ENCODE measurements at places on chromosomes 2 and 18.

DNA sequence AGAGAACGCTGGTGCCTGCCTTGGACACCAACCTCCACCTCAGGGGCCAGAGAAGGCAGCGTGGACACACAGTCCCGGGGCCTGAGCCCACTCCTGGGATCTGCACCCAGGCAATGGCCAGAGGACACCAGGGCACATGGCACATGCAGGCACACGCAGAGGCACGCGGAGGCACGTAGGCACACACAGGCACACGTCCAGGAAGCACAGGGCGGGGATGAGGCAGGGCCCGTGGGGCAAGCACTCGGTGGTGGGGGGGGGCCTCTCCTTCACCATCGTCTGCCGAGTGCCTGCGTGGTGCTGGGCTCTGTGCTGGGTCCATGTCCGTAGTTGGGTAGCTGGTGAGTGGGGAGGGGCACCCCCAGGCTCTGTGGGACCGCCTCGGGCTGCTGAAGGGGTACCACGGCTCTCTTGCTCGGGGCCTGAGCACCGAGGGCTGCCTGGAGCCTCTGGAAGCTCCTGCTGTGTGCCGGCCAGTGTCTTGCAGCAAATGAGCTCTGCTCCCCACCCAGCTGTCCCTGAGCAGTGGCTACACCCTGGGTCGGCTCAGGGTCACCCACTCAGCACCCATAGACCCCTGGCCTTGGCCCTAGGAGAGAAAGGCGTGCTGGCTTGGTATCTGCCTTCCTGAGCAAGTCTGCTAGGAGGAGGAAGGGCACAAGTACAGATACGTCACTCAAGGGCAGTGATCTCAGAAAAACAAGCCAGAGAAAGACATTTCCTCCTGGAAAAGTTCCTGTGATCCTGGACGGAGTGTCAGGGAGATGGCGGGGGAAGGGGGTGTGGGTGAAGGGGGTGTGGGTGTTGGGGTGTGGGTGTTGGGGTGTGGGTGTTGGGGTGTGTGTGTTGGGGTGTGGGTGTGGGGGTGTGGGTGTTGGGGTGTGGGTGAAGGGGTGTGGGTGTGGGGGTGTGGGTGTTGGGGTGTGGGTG, 26.4 kb downstream of the RTP5 start:
- DNase-seq, result no peak

DNA sequence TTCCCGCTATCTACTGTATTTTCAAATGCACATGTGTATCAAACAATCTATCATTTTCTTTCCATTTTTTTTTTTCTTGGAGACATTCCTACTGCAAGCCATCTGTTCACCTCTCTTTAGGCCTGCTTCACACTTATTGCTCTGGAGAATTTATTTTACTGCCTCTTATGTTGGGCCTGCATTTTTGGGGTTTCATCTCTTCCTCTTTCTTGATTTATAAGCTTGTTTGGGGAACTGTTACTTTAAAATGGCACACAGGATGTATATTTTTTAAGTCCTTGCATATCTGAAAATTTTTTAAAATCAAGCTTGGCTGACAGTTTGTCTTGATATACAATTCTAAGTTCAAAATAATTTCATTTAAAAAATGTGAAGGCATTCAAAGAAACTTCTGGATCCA, 3.5 kb upstream of the RAB27B start:
- DNase-seq, result no peak

- DNase-seq, result no peak
Measured at GRCh38 chr2:57943315-57943714, 103.3 kb upstream of the VRK2 start.

- DNase-seq, result no peak
Measured at GRCh38 chr2:52880872-52881271, 886.7 kb upstream of the CHAC2 start.

DNA sequence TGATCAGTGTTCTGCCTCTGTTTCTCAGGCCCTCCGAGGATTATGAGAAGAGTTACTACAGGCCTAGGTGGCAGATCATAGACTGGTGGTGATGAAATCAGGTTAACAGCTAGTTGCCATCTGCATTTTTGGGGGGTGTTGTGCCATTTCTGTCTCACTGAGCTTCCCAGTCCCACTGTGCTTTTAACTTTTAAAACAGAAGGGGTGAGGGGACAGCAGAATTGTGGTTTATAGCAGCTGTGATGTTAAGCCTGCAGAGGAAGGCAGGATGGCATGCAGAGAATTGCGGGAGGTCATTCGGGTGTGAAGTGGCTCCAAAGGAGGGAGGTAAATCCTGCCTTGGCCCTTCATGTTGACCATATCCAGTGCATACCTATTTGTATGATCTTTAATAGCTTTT, 5.0 kb downstream of the CAB39 start:
- peak; percentile 12 for DNase-seq

DNA sequence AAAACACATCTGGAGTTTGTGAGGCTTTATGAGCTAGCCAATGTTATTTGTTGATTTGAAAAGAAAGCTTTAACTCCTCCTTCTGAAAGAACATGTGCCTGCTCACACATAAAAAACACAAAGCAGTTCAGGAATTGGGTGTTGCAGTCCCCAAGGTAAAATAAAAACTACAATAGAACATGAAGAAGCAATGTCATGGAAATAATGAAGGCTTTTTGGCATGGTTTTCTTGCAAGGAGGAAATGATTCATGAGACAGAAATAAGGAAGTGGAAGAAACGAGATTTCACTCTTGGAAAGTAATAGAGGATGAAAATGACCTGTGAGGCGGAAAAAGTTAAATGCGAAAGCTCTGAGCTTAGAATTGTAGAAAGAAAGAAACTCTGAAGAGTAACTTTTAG, 81.1 kb downstream of the TRIB2 start:
- DNase-seq, result no peak

DNA sequence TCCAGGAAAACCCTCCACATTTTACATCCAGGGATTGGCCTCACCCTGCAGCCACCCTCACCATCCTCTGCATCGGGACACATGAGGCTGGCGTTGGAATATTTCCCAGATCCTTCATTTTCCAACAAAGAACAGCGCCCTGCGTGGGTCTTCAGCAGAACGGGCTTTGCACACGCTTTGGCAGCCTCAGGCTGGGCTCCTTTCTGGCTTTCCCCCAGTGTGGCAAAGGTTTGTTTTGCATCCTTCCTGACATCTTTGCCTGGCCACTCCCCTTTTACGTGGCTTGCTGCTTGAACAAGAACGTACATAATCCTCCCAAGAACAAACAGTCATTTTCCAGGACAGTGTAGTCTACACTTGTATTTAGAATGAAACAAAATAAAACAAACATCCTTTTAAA, 25.6 kb upstream of the GREB1 start:
- no peak for DNase-seq

DNA sequence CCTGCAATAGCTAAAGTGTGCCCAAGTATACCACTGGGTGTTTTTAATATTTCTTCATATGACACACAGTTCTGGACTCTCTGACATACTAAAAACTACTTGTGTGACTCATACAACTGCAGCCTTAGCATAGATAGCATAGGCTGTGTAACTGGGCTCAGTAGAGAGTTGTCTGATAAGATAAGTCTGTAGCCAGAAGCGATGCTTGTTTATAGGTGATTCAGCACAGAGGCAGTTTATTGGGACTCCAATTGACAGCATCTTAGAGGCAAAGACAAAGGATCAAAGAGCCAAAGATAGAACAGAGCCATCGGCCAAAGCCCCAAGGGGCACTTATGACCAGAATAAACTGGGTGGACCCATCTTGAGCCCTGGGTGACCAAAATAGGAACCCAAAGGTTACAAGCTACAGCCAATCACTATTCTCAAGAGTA, 42.3 kb downstream of the AAK1 start:
- peak; percentile 37 for DNase-seq

- peak; percentile 32 for DNase-seq
Measured at GRCh38 chr2:222708274-222708710, 36.8 kb downstream of the MOGAT1 start.

- no peak for DNase-seq
Measured at GRCh38 chr18:9701609-9702349, 6.3 kb upstream of the RAB31 start.

GRCh38 chr2:176432434-176432833, 163.2 kb downstream of the MTX2 start:
- no peak for DNase-seq

- DNase-seq, result no peak
Measured at GRCh38 chr2:71333619-71334018, 2.0 kb downstream of the ZNF638 start.

DNA sequence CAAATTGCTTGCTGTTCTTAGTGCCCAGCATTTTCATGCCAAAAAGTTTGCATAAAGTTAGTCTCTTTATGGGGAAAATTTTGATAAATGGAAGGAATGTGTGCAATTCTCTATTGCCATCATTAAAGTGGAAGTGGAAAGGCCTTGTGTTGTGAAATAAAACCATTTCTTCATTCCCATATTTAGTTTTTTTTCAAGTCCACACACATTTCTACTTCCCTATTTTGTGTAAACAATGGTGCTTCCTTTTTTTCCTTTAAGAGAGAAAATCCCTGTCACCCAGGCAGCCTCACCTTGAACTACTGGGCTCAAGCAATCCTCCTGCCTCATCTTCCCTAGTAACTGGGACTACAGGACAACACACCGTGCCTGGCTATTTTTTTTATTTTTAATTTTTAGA, 42.3 kb upstream of the NCOA1 start:
- DNase-seq, result no peak

- no peak for DNase-seq
Measured at GRCh38 chr2:182404092-182404491, 22.7 kb downstream of the PDE1A start.

GRCh38 chr2:63225964-63226686, 175.5 kb downstream of the OTX1 start:
- DNase-seq, result no peak

DNA sequence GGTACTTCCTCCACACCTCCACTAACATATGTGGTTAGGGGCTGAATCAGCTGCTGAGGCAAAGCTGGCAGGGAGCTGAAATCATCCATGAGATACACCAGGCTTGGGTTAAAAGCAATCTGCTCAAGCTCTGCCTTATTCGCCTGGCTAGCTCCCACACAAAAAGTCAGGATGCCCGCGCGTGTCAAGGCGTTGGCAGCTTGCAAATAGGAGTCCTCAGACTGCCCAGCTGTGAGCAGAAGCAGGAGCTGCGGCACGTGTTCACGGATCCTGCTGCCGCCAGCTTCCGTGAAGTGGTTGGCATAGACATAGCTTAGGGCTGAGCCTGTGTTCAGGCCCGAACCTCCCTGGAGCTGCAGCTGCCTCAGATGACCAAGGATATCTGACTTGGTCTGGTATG, 35.3 kb downstream of the COL6A3 start:
- DNase-seq, result no peak

DNA sequence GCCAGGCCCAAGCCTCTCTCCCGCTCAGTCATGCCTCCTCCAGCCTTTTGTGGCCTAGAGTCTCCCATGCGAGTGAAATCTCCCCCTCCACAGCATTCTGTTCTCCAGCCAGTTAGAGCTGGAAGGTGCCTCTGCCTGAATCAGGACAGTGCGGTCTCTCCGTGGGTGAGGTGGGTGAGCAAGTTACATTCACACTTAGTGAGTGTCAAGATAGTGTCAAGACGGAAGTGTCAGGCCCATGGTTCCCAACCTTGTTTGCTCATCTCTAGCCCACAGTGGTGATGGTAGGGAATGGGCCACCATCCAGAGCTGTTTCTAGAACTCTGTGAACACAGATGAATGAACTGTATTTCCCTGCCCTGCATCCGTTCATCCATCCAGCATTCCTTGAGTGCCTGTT, 59.5 kb downstream of the LPIN1 start:
- no peak for DNase-seq

DNA sequence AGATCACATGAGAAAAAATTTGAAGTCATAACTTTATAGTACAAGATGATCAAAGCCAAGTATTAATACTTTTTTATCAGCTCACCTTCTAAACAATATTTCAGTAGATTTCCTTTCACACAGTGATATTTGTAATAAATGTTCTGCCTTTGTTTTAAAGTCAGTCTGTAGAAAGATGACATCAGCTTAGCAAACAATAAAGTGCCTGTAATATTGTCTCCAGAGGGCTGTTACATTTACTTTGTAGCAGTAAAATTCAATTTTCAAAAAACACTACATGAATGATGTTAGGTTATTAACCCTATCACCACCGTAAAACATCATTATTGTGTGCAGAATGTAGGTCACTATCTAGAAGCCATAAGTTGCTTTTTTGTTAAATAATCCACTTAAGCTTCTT, 49.6 kb downstream of the ZEB2 start:
- no peak for DNase-seq

DNA sequence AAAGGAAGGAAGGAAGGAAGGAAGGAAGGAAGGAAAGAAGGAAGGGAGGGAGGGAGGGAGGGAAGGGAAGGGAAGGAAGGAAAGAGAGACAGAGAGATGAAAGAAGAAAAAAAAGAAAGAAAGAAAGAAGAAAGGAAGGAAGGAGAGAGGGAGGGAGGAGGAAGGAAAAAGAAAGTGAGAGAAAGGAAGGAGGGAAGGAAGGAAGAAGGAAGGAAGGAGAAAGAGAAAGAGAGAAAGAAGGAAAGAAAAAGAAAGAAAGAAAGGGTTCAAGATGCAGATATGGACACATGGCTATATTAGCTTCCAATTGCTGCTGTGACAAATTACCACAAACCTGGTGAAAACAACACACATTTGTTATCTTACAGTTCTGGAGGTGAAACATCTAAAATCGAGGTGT, 20.4 kb upstream of the UBE2F start:
- DNase-seq, result no peak

GRCh38 chr2:174840436-174840835, 76.2 kb upstream of the CHRNA1 start:
- DNase-seq, result no peak

- peak; percentile 20 for DNase-seq
Measured at GRCh38 chr2:146661473-146662096, 1183.2 kb upstream of the ACVR2A start.

DNA sequence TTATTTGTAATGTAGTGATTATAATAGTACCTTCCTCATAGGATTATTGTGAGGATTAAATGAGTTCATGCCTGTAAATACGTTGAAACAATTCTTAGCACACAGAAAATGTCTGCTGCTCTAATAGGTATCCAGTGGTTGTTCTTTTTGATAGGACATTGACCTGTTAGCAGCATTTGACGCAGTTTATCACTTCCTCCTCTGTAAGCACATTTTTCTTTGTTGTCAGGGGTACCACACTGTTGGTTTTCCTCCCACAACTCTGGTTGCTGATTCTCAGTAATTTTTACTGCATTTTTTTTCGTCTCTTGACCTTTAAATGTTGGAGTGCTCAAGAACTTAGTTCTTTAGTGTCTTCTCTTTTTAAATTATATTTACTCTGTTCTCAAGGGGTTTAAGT, 15.4 kb downstream of the PPM1B start:
- DNase-seq, result peak; percentile 12

- no peak for DNase-seq
Measured at GRCh38 chr2:9950521-9951271, 797 bp upstream of the GRHL1 start.

GRCh38 chr2:45220227-45220626, 211.0 kb upstream of the SIX2 start:
- no peak for DNase-seq

- no peak for DNase-seq
Measured at GRCh38 chr2:163836167-163836566, 100.4 kb upstream of the FIGN start.

Data from kidney glomerular epithelial cell (primary cell).